B cell (primary cell): ENCODE measurements at places on chromosomes 2 and 18. TPM values are rescaled to one million over a fixed set of nuclear protein-coding genes. Genes with fewer than 3 reads are reported as not detected.

TMEM247 gene
- total RNA-seq, result not detected in 2 replicates

DNA sequence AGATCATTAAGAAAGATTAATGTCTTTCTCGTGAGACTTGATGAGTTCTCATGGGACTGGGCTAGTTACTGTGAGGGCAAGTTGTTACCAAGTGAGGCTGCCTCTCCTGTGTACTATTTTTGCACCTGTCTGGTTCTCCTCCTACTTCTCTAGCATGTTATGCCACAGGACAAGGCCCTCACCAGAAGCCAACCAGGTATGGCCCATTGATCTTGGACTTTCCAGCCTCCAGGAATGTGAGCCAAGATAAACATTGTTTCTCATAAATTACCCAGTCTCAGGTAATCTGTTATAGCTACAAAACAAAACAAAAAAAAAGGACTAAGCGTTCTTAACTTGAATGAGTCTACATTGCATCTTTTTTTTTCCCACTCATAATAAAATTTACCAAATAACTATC is 184.1 kb downstream of the CDH7 start:
- DNase-seq, result no peak

GRCh38 chr18:28594034-28594433 is 417.1 kb upstream of the CDH2 start:
- no peak for DNase-seq

GRCh38 chr2:8380026-8380425 is 301.8 kb upstream of the ID2 start:
- no peak for DNase-seq

DNA sequence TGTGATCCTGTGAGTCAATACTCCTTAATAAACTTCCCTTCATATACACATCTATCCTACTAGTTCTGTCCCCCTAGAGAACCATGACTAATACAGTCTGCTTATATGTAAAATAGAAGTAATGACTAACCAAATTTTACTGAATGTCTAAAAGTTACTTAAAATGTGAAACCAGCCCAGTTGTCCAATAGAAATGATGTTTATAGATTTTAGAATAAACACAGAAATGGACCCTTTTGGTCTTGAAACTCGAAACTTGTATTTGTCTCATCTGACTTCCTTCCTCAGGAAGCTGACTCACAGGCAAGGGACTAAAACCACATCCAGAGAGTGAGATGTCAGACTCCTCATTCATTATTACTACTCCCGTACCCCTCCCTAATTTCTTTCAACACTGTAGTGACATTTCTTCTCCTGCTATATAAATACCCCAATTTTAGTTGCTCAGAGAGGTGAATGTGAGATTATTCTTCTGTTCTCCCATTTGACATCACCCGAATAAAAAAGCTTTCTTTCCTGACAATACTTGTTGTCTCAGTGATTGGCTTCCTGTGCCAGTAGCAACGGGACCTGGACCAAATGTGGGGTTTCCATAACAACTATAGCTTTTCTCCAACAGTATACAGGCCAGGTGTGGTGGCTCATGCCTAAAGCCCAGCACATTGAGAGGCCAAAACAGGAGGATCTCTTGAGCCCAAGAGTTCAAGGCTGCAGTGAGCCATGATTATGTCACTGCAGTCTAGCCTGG is 486.0 kb downstream of the ERBB4 start:
- DNase-seq, result no peak

GRCh38 chr2:230787101-230787500 is 74.5 kb downstream of the CAB39 start:
- no peak for DNase-seq

DNA sequence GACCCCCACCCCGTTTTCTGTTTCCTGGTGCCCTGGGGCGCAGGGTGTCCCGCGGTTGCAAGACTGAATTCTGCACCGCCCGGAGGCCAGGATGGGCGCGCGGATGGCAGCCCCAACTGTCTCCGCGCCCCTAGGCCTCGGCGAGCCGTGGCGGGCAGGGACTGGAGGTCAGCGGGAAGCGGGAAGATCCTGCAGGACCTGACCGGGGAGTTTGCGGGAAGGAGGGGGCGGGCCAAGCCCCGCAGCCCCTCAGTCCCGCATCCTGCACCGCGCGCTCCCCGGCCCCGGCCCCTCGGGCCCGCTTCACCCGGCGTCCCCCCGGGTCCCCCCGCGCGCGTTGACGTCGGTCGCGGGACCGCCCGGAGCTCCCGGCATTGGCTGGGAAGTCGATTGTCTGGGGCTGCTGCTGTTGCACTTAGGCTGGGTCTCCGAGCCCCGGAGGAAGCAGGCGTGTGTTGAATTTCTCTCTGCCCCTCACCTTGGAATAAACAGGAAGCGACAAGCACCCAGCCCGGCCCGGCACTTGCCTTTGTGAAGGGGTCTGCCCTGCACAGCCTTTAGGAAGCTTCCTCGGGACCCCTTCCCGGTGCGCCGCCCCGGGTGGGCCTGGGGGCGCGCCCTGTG is at the start of gene LDLRAD4:
Gene LDLRAD4, plus strand, starts transcription at position 393 of the 624 bp plus-strand sequence.
- DNase-seq, result peak; percentile 48
